Stimulated activated CD4-positive, alpha-beta T cell treated with anti-CD3 and anti-CD28 coated beads, Interleukin-1b, Interleukin-23, amount 100 ng/mL, for 1 hour (primary cell): ENCODE measurements at places on chromosomes 7 and 10.

DNA sequence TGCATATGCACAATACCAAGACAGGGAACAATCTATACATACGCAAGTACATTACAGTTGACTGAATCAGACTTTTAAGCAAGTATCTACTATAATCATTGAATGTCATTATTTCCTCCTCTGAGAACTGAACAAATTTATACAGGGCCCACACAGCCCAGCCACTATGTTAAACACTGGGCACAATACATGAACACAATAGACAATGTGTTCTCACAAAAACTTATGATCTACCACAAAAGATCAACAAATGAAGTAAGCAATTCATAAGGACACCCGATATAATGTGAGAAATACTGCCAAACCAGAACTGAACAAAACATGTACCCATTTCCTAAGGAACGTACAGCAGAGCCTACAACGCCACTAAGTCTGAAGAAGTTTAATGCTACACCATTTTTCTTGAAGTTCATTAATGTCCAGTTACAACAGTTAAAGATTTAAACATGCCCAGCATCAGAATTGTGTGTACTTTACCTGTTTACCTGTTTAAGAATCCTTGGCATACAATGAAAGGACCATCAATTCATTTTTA, 31.5 kb downstream of the SHTN1 start:
- DNase-seq = no peak

DNA sequence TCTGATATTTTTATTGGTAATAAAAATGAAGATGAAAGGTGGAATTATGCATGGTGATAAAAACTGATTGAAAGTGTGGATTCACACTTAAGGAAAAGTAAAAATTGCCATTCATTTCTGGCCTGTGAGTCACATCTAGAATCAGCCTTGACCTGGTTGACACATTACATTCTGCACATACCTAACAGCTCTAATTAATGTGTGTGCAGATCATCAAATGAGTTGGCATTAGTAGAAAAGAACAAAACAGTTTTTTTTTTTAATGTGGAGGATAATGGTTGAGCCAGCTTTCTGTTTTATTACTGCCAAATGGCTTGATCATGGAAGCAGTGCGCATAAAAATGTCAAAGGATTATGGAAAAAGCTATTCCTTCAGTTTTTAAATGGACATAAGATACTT, 142.6 kb upstream of the TMEM196 start:
- DNase-seq = no peak

DNA sequence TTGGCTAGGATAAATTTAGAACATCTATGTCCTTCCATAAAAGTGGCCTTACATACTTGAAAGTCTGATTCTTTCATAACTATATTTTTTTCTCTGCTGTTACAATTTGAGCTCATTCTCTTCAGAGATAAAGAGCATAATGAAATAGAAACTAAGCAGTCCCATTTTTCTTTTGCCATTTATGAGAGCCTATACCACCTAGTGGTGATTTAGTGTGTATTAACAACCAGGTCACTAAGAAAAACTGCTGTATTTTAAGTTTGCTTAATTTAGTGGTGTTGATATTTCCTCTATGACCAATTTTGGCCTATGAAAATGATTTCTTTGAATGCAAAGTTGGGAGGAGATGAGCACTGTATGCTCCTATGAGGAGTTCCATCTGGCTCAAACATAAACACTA, 88.7 kb upstream of the ZWINT start:
- DNase-seq = no peak

DNA sequence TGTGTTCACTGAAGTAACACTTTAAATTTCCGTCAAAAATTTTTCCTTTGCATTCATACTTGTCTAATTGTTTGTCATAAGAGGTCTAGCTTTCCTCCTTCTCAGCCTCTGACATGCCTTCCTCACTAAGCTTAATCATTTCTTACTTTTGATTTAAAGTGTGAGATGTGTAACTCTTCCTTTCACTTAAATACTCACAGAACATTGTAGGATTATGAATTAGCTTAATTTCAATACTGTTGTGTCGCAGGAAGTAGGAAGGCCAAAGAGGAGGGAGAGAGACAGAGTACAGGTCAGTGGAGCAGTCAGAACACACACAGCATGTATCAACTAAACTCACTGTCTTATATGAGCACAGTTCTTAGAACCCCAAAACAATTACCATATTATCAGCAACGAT, 99.0 kb downstream of the SRPK2 start:
- no peak for DNase-seq
